ENCODE measurements at places on chromosomes 4 and X. TPM values are rescaled to one million over a fixed set of nuclear protein-coding genes. Genes with fewer than 3 reads are reported as not detected.
A peak's percentile ranks its signal among the peaks of the same experiment; 100 is the strongest.

DNA sequence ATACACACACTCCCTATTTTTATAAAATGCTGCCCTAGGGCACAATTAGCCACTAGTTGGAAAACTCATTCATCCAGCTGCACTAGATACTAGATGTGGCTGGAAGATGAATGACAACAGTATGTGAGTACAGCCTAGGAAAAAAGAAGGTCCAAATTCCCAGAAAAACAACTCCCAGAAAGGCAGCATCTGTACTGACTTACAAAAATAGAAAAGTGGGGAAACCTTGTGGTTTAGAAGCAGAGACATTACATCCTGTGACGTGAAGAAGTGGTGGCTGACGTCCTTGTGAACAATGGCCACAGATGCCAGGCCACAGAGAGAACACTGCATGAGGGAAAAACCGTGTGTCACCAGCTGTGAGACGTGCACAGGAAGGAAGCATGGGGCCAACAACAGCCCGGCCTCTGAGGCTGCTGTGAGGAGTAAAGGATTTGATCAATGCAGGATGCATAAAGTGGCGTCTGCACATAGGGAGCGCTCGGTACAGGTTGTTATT is 81.2 kb downstream of the SPRY1 start:
- peak; percentile 82 for DNase-seq

GRCh38 chr4:153137677-153138630 is 66.3 kb upstream of the TRIM2 start:
- no peak for DNase-seq

DNA sequence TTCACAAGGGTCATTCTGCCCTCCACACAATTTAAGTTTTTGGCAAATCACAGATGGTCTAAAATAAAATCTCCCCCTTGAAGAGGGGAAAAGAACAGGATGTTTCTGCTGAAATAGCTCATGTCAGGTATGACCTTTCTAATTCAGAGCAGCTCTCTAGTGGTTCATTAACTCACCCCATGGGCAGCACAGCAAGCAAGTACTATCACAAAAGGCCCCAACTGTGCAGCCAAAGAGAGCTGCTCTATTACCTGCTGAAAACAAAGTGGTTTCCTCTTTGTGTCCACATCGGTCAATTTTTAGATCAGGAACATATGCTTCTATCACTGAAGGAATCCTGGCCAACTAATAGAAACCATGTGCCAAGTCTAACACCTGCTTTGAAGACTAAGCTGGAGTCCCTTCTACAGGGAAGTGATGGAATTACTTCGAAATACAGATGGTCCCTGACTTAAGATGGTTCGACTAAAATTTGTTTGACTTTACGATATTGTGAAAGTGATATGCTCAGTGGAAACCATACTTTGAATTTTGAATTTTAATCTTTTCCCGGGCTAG is 164.3 kb downstream of the ENOX2 start:
- DNase-seq = no peak

DNA sequence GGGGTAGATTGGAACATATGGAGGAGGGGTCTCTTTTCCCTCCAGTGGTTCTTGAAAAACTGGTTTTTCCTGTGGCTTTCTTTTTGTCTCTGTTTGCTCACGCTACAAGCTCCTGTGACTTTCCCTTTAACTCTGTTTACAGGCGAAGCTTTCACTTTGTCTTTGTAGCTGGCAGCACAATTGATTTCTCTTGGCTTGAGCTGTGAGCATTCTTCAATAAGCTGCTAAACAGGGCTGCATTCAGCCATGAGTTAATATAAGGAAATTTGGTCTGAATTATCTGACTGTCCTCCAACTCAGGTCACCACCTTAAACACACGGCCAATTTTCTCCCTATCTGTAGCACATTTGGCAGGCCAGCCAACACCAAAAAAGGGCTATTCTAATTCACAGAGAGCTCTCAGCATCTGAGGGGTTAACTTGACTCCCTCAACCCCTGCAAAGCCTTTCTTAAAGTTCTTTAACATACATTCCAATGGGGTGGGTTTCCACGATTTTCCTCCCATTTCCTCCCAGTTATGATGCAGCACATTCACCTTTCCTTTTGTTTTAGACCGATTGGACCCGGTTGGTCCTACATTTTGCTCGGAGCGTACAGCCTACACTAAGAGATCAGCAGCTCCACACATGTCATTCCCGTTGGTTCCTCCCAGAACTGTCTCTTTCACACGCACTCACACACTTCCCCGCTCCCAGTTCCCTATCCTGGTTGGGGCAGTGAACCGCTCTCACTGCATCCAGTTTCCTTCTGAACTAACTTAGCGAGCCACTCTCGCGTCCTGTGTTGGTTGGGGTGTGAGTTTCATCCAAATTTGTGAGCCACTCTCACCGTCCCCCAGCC is 45.4 kb downstream of the UGT2A3 start:
- DNase-seq = no peak

DNA sequence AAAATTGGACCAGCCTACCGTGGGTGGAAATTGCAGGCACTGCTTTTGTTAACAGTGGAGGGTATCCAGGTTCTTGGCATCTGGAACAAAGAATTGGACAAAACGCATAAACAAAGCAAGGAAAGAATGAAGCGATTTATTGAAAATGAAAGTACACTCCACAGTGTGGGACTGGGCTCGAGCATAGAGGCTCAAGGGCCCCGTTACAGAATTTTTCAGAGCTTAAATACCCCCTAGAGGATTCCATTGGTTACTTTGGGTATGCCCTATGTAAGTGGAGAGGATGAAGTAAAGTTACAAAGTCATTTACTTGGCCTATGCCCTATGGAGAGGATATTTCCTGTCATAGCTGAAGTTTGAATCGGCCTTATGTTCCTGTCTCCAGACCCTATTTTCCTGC is 85.3 kb downstream of the GLUD2 start:
- DNase-seq = no peak

PF4V1 gene
- not detected for total RNA-seq

HEPH gene
- total RNA-seq = 2.7 TPM

Data from HT1080 (cell line).